Myometrial cell (primary cell): ENCODE measurements at places on chromosomes 13 and 19. TPM values are rescaled to one million over a fixed set of nuclear protein-coding genes. Genes with fewer than 3 reads are reported as not detected.

The RASA3 gene
- 25.4 and 32.1 TPM in 2 replicates for total RNA-seq

The SCN1B gene
- total RNA-seq = 7.5 and 11.3 TPM in 2 replicates

The RNF6 gene
- total RNA-seq = 21.1 and 21.6 TPM in 2 replicates

The ZNF208 gene
- not detected in 2 replicates for total RNA-seq

The GNG7 gene
- under 0.01 TPM in 1 of 2 replicates, not detected in the other for total RNA-seq

The ZNF709 gene
- total RNA-seq = 0.71 and 1.7 TPM in 2 replicates

The NLRP13 gene
- not detected in 2 replicates for total RNA-seq

The RASIP1 gene
- 4.1 and 6.3 TPM in 2 replicates for total RNA-seq

The KLF2 gene
- 0.58 and 1.9 TPM in 2 replicates for total RNA-seq

The SGTA gene
- total RNA-seq = 59.1 and 59.5 TPM in 2 replicates

The ZNF600 gene
- 1.4 and 2.0 TPM in 2 replicates for total RNA-seq

The FXYD3 gene
- not detected in 2 replicates for total RNA-seq

The NLRP9 gene
- not detected in 2 replicates for total RNA-seq

The MEDAG gene
- total RNA-seq = 4.9 and 5.1 TPM in 2 replicates

The RPS28 gene
- total RNA-seq = 283 and 489 TPM in 2 replicates

The CCDC194 gene
- total RNA-seq = not detected in 2 replicates

The KLK14 gene
- total RNA-seq = not detected in 2 replicates

The ZNF665 gene
- 1.7 and 8.2 TPM in 2 replicates for total RNA-seq

The PEG3 gene
- total RNA-seq = 0.29 TPM in 1 of 2 replicates, not detected in the other

The CYP2A7 gene
- not detected in 2 replicates for total RNA-seq

The ELSPBP1 gene
- total RNA-seq = not detected in 2 replicates

The KASH5 gene
- not detected in 2 replicates for total RNA-seq

The EPS8L1 gene
- total RNA-seq = 1.2 and 12.1 TPM in 2 replicates

The ZNF625 gene
- 1.2 and 3.5 TPM in 2 replicates for total RNA-seq

The MAB21L1 gene
- total RNA-seq = not detected in 2 replicates

The ZSCAN4 gene
- not detected in 2 replicates for total RNA-seq
